ENCODE measurements at places on chromosomes 4 and X. TPM values are rescaled to one million over a fixed set of nuclear protein-coding genes. Genes with fewer than 3 reads are reported as not detected.

The HSFX4 gene
- not detected for total RNA-seq

The SSX3 gene
- total RNA-seq: not detected

The HDX gene
- 1.8 TPM for total RNA-seq

The SLC49A3 gene
- 9.1 TPM for total RNA-seq

- no peak for DNase-seq
These were observed 42.4 kb downstream of the N4BP2 start for GRCh38 chr4:40099010-40099409.

DNA sequence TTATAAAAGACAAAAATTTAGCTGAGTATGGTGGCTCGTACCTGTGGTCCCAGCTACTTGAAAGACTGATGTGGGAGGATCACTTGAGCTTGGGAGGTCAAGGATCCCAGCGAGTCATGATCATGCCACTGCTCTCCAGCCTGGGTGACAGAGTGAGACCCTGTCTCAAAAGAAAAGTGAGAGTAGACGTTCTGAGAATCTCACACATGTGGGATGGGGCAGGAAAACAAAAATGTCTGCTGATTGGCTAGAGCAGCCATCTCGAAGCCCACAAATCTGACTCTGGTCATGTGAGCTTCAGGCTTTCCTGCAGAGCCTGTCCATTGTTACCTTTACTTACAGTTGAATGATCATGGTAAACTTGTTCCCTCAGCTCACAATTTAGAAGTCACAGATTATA is 23.1 kb upstream of the SLC9A7 start:
- DNase-seq: no peak

GRCh38 chr4:137212601-137213000 is 319.7 kb downstream of the PCDH18 start:
- no peak for DNase-seq

- peak; percentile 84 for DNase-seq
These were observed 274 bp upstream of the ERVMER34-1 start for GRCh38 chr4:52751487-52751911.

DNA sequence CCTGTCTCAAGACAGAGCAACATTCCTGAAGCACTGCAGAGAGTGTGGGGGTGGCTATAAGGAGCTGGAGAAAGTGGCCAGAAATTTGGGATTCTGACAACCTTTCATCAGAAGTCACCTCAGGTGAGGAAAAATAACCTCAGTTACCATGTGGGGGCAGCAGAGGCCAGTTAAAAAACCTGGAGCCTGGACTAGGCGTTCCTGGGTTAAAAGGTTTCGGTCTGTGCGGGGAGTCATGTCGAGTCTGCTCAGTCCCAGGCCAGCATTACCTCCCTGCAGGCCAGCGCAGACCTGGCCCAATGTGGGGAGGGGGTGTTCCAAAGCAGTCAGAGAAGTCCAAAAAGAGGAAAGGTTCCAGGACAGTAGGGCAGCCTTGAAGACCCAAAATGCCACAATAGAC is 10.9 kb upstream of the NALF2 start:
- no peak for DNase-seq

DNA sequence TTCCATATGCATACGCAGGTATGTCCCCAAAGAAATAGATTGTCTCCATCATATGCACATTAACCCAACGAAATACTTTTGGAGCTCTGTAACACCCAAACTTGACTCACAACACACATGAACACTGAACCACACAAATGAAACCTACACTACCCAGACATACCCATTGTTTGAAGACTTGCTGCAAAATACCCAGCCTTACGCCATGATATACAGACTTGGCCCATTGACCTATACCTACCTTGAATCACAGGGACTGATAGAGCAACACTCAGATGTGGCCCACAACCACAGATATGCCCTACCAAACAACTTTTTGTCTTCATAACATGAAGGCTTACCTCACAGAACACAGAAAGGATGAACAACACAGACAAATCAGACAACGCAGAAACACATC is 15.9 kb downstream of the LINC00632 start:
- no peak for DNase-seq

GRCh38 chrX:18941896-18942295 is 42.0 kb downstream of the PHKA2 start:
- DNase-seq: no peak

GRCh38 chr4:153809916-153810810 is 21.3 kb upstream of the SFRP2 start:
- no peak for DNase-seq

DNA sequence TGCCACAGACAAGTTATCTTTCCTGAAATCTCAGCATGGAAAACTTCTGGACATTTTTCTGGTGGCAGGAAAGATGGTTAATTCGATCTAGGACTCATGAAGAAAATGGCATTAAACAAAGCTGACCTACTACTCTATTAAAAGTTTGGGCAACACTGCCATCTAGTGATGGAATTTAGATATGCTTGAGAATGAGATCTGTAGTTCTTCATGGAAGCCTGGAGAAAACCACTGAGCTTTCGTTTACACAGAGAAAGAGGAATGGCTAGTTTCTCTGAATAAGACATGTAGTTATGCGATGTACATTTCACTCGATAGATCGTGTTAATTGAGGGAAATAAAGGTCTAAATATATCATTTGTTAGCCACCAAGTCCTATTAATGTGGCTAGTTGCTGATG is 51.7 kb upstream of the CHRDL1 start:
- DNase-seq: no peak

DNA sequence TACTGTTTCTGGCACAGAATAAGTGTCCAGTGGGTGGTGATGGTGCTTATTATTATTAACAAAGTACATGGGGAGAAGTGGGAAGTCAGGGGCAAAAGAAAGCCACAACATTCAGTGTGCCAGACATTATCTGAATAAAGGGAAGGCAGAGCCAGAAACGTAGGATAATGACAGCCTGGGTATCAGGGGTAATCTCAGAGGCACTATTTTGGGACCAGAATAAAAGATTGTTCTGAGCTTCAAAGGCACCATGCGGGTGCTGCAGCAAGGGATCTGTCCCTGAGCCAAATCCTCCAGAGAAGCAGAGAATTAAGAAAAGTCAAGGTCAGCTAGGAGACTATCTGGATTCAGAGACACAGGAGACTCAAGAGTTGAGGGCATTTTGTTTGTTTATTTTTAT is 328.8 kb upstream of the GATB start:
- no peak for DNase-seq

GRCh38 chr4:13988353-13989305 is 361.1 kb upstream of the BOD1L1 start:
- peak; percentile 11 for DNase-seq

- DNase-seq: no peak
These were observed 70.4 kb upstream of the USP9X start for GRCh38 chrX:41014776-41015360.

DNA sequence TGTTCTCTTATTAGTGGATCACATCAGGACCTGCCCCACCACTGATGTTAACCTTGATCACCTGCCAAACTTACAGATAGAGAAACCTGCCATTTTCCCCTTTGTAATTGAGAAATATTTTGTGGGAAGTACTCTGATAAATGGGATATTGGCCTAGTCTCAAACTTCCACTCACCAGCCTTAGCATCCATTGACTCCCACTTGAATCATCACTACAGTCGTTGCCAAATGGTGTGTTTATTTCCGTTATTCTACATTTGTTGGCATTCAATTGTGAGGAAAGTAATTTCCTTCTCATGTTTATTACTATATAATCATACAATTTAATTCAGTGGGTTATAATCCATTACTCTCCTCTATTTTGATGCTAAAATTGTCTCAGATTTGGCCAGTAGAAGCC is 156.4 kb upstream of the CXCL13 start:
- DNase-seq: no peak

- no peak for DNase-seq
These were observed 33.2 kb upstream of the ARSD start for GRCh38 chrX:2962381-2962780.

Measured in heart left ventricle (tissue), 16 donors.